ENCODE measurements at places on chromosomes 4 and X.

- no peak for DNase-seq
Observed at GRCh38 chrX:5807181-5807580, 421.5 kb downstream of the NLGN4X start.

DNA sequence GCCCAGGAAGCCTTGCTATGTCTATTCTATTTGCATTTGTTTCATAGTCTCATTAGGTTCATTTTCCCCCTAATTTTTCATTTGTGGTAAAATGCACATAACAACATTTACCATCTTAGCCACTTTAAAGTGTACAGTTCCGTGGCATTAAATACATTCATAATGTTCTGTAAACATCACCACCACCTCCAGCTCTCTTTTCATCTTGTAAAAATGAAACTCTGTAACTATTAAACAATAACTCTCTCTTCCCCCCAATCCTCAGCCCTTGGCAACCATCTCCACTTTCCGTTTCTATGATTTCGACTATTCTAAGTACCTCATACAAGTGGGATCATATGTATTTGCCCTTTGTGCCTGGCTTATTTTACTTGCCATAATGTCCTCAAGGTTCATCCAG is 19.9 kb downstream of the ARHGEF38 start:
- no peak for DNase-seq

DNA sequence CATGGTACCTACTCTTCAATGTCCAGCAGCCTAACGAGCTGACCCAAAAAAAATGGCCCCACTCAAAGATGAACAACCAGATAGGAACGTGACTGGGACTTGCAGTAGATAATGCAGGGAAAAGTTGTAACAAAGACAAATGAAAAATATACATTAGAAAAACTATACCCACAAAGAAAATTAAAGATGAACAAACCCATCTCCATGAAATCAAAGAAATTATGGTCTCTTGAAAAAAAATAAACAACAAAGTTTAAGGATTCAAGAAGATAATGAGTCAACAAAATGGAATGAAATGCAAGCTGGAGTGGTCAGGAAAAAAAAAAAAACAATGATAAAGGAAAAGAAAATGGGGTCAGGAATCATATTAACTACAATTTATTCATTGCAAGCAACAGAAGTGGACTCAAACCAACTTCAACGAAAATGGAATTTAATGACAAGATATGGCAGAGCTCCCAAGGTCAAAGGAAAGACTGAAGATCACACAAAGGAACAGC is 309.8 kb upstream of the GALNT7 start:
- DNase-seq: no peak

- DNase-seq: peak; percentile 80
Observed at GRCh38 chr4:6546681-6547447, 28.1 kb upstream of the MAN2B2 start.

DNA sequence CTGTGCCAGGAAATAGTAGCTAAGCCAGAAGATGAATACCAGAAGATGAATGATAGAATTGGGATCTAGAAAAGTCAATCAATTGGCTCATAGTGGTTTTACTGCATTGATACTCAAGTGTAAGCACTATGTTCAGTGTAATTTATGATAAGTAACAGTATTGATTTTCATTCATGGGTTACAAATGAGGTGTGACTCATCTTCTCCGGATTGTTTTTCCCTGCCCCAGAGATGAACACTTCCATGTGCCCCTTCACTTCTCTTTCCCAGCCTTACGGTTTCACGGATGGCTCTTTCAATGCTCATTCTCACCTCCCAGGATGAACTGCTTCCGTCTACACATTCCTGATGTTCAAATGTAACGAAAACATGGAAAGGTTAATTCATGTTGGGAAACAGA is 9.8 kb upstream of the GUCY1B1 start:
- no peak for DNase-seq
